ENCODE measurements at places on chromosomes 6 and 20.

GRCh38 chr6:74320074-74320473 lies 624.1 kb downstream of the CD109 start:
- no peak for DNase-seq

GRCh38 chr20:42763015-42763414 lies 426.7 kb downstream of the PTPRT start:
- no peak for DNase-seq

DNA sequence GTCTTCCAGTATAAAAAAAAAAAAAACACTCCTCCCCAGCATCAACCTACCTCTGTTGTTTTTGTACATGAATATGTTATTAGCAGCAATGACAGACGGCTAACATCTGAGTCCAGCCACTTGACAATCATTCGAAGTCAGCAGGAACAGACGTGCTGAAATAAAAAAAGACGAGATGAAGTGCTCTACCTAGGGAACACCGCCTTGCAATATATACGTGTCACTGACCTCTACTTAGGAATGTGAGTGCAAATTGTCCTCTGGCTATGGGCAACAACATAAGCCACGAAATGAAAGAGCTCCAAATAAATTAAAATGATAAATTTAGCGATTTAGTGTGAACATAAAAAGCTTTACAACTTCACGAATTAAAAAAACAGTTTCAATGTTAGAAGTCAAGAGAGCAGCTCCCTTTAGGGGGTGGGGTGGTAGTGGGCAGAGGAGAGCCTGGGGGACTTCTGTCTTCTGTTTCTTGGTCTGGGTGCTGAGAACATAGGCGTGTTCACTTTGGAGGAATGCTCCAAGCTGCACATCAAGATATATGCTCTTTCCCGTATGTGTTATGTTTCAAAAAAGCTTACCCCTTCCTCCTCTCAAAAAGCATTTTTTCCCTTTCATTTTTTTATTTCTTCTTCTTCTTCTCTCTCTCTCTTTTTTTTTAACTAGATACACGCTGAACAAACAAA lies 23.3 kb downstream of the EDN1 start:
- no peak for DNase-seq

- DNase-seq: no peak
Measured at GRCh38 chr20:51961964-51962761, 159.8 kb upstream of the SALL4 start.

DNA sequence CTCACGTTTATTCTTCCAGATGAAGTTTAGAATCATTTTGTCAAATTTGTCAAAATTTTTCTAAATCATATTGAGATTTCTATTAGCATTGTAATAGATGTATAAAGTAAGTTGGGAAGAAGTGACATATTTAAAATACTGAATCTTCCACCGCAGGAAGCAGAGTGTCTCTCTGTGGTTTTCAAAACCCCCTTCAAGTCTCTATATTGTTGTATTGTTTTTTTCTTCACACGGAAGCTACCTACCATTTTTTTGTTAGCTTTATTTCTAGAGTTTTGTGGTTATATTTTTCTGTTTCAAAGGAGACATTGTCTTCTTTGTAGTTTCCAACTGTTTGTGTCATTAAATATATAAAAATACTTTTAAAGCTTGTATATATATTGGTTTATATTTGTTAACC lies 188.6 kb downstream of the ZDHHC14 start:
- DNase-seq: no peak

- no peak for DNase-seq
Measured at GRCh38 chr6:50097966-50098640, 48.4 kb upstream of the DEFB112 start.

DNA sequence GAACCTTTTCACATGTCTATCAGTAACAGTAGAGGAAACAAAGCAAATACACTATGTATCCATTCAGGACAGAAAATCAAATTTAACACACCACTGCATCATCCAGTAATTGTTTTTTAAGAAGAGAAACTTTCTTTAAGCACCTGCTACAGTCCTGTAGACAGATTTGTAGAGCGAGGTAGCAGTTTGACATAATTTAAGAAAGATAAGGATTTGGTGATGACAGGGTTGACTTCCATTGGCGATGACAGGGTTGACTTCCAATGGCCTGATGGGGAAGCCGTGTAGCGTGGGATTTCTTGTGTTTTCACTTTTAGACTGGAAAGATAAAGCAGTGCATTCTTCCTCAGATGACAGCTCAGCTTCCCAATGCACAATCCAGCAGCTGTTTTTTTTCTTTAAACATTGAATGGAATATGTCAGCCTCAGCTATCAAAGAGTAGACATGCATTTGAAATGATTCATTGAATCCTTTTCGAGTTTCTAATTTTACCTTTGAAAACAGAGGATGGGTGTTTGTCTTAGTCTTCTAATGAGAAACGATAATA lies 68.5 kb downstream of the ECT2L start:
- no peak for DNase-seq

- no peak for DNase-seq
Measured at GRCh38 chr6:130453230-130453629, 87.4 kb downstream of the TMEM200A start.

DNA sequence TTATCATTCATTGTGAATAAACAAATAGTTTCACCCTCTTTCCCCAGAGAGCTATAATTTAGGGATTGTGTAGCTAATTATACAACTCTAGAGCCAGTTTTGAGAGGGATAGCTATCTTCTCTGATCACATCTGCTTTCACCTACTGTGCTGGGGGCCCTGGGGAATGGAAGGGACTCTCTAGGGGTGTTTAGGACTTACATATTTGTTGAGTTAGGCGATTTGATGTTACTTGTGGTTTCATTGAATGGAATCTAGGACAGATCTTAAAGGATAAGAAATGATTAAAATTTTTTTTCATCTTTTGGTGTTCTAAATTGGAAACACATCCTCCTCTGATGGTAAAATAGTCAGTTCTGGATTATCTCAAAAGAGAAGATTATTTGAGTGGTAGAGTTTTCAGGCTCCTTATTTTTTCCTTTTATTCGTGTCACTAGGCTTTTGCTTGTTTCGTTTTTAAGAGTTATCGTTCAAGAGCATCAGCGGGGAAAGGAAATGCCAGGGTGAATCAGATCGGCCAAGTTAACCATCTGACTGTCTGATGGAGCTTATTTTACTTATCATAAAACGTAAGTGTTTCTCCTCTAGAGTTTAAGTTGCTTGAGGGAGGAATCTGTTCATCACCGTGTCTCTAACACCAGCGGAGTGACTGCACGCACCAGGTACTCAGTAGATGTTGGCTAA lies 236.7 kb downstream of the FARS2 start:
- DNase-seq: no peak

DNA sequence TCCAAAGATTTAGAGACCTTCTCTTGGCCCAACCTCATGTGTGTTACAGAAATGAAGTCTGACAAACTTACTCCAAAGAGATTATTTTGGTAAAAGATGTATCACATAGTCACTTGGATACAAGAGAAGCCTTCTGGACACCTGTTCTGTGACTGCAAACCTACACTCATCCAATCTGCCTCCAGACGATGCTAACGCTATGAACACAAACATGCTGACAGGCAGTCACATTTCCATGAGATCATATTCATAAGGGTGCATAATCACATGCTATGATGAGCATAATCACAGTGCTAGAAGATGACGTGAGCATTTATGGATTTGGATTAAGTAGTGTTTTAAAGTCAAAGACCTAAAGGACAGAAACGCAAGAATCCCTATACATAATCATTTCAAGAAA lies 340.2 kb downstream of the HACE1 start:
- DNase-seq: no peak

DNA sequence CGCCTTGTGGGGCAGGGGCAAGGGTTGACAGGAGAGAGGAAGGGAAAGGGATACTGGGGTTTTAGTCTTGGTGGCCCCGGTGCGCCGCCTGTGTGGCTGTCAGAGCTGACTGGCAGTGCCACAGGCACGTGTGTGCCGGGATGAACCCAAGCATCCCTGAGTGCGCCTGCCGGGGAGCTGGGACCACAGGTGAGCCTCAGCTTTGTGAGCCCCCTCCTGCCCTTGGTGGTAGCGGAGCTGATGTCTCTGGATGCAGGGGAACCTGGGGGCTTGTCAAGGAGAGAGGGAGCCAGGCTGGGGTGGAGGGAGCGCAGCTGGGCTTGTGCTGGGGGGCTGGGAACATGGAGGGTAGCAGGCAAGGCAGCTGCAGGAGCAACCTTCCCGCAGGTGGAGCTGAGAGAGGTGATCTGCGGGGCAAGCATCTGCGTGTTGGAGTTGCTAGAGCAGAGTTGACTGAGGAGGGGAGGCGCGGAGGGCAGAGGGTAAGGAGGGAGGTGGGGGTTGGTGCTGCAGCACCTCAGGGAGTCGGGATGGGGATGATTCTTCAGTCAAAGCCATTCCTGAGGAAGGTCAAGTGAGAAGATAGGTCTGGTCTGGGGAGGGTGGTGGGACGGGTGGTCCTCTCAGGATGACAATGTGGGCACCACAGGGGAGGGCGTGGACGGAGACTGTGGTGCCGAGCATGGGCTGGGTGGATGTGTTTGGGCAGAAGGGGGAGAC lies 28.1 kb downstream of the PYGB start:
- DNase-seq: no peak

DNA sequence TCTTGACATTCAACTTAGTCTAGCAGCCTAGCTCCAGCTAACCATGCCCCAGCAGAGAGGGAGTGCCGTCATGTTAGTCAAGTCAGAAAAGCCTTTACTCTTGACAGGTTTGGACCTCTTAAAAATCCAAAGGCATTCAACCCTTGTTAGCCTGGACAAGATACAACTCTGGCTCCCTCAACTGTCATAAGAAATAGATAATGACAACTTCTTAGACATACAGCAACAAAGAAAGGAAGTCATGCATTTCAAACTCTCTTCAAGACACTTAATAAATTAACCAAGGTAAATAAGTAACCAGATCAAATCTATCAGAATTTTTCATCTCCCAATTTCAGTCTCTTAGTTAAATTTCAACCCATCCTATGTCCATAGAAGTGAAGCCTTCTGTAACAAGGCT lies 22.7 kb downstream of the PTPRT start:
- DNase-seq: no peak

DNA sequence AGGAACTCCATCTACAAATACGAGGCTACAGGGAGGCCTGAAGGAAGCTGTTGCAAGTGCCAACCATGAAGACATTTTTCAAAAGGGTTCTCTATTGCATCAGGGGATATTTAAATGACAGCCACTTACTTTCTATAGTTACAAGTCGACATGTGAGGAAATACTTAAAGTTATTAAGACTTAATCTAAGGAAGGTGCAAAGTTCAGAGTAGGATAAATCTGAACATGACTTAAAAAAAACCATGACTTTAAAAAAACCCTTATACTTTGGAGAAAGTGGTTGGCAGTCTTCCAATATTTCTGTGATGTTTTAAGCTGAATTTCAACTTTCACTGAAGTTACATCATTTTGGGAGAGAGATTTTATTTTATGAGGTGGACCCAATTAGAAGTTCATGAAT lies 56.3 kb upstream of the EMILIN3 start:
- DNase-seq: no peak

DNA sequence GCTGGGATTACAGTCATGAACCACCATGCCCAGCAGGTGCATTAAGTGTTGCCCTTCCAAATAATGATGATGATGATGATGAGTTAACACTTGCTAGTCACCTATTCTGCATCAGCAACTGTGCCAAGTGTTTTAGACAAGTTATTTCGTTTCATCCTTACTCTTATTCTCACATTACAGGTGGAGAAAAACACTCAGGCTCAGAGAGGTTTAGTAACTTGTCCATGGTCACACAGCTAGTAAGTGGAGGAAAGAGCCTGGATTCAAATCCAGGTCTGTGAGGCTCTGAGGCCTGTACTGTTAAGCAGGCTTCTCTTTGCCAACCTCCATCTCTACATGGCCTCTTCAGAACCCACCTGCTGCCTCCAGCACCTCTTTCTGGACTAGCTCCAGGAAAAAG lies 70.8 kb downstream of the MDGA1 start:
- no peak for DNase-seq

DNA sequence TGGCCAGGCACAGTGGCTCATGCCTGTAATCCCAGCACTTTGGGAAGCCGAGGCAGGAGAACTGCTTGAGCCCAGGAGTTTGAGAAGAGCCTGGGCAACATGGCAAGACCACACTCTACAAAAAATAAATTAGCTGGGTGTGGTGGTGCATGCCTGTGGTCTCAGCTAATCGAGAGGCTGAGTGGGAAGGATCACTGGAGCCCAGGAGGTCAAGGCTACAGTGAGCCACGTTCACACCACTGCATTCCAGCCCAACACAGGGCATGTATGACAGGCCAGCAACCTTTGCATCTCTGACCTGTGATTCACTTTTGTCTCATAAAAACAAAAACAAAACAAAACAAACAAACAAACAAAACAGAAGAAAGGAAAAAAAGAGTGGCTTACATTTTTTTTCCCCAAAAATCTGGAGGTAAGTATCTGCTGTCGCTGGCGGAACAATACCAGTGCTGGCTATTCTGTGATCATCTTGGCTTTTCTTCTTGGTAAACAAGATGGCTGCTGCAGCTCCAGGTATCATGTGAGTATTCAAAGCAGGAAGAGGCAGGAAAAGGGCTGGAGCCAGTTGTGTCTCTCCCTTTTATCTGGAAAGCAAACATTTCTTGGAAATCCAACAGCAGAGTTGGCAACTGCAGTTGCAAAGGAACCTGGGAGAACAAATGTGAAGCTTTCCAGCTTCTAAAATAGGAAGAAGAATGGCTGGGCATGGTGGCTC lies 40.4 kb upstream of the ZMYND8 start:
- no peak for DNase-seq

- no peak for DNase-seq
Measured at GRCh38 chr6:128655978-128656498, 135.6 kb upstream of the PTPRK start.

- DNase-seq: no peak
Measured at GRCh38 chr6:144131248-144131709, 19.0 kb upstream of the STX11 start.

DNA sequence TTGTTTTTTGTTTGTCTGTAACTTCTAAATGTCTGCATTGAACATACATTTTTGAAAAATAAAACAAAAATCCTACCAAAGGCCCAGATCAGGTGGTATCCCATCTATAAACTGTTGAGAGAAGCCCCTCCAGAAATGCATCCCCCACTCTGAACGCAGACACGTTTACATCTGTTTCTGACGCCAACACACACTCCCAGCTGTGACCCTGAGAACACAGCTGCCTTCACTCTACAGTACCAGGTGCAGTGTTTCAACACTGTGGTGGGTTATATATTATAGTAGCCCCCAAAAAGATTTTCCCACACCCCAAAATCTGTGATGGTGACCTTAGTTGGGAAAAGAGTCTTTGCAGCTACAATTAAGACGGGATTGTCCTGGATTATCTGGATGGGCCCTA lies 199.1 kb upstream of the JARID2 start:
- no peak for DNase-seq

- no peak for DNase-seq
Measured at GRCh38 chr6:170371080-170371479, 64.5 kb downstream of the FAM120B start.

DNA sequence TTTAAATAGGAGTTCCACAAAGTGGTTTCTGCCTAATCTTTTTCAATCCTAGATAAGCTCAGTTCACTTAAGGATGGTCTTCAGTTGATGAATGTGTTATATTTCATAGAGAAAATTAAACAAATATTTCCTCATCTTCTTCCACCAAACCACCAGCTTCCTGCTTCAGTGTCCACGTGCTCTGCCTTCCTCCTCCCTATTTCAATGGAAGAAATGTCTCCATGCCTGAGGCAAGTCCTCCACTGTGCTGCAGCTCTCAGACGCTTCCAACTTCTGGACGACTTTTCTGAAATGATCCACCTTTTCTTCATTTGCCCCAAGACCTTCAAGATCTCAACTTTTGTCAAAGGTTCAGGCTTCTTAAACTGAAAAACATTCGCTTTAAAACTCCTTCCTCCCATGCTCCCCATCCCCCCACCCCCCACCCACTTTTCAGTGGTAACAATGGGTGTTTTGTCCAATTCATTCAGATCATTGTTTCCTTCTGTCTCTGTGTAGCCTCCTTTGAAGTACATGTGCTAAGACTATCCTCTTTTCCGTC lies 25.3 kb upstream of the FABP7 start:
- DNase-seq: no peak

- DNase-seq: no peak
Measured at GRCh38 chr20:3934624-3935023, 45.4 kb downstream of the PANK2 start.
